ENCODE measurements at places on chromosomes 7 and 10. TPM values are rescaled to one million over a fixed set of nuclear protein-coding genes. Genes with fewer than 3 reads are reported as not detected.

DNA sequence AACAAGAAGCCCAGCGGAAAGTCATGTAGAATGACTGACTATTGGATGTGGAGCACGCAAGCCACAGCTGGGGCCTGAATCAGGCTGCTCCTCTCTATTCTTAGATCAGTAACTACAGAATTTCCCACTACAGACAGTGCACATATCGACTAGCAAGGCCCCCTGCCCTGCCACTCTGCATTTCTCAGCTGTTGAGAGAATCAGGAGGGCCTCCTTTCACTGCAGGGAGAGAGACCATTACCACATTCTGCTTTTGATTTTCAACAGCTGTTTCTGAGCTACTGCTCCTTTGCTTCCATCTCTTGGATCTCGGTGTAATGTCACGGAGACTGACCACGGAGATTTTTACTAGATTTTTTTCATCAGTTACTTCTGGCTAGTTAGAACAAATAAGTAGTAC, 73.8 kb downstream of the PON1 start:
- peak; percentile 9 for DNase-seq

HABP2 gene
- polyA plus RNA-seq: 0.52 TPM

GDF10 gene
- 1.7 TPM for polyA plus RNA-seq

PRLHR gene
- polyA plus RNA-seq: not detected

DNA sequence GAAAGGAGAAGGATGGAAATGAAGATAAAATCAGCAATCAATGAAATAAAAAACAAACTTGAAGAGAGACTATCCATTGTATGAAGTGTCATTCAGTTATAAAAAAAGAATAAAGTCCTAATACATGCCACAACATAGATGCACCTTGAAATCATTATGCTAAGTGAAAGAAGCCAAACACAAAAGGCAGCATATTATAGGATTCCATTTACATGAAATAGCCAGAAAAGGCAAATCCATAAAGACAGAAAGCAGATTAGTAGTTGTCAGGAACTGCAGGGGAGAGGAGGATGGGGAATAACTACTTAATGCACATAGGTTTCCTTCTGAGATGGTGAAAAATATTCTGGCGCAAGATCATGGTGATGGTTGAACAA, 6.6 kb upstream of the PON1 start:
- no peak for DNase-seq

- no peak for DNase-seq
Measured at GRCh38 chr10:13830385-13830784, 243.6 kb downstream of the PRPF18 start.
